ENCODE measurements at places on chromosomes 12 and 14. TPM values are rescaled to one million over a fixed set of nuclear protein-coding genes. Genes with fewer than 3 reads are reported as not detected.
A peak's percentile ranks its signal among the peaks of the same experiment; 100 is the strongest.

DNA sequence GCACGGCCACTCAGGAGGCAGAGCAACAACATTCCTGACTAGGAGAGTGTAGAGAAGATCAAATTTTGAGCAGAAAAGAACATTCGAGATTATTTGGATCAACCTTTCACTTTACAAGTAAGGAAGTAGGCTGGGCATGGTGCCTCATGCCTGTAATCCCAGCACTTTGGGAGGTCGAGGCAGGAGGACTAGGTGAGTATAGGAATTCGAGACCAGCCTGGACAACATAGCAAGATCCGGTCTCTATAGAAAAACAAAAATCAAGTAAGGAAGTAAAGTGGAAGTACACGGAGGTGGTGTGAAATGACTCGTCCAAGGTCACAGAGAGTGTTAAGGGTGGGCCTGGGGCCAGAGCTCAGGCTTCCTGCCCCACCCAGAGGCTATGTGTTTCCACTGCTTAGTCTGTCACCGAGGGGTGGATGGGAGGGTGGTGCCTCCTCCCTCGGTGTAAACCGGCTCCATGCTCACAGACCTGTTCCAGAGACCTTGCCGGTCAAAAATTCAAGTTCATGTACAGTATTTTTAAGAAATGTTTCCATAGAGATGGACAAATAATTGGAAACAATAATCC lies 51.9 kb downstream of the MAP1LC3B2 start:
- DNase-seq = peak; percentile 21

CCDC175 gene
- not detected for total RNA-seq

TGM1 gene
- total RNA-seq = 4.5 TPM

DNA sequence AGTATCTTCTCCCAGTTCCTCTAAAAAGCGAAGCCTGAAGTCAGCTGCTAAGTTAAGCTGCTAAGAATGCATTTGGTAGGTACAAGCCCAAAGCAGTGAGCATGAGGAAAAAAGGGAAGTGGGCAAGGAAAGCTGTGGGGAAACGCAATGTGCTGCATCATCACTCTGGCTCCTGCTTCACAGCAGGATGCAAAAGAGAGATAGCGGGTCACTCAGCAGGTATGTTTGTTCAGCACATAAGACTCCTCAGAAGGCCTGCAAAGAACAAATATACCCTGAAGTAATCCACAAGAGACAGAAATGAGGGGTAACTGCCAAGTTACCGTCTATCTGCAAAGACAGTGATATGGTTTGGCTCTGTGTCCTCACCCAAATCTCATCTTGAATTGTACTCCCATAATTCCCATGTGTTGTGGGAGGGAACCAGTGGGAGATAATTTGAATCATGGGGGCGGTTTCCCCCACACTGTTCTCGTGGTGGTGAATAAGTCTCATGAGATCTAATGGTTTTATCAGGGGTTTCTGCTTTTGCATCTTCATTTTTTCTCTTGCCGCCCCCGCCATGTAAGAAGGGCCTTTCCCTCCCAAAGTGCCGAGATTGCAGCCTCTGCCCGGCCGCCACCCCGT lies 127.4 kb upstream of the EGLN3 start:
- DNase-seq = no peak

GRCh38 chr12:49627752-49628360 lies 4.5 kb downstream of the PRPF40B start:
- DNase-seq = no peak

DNA sequence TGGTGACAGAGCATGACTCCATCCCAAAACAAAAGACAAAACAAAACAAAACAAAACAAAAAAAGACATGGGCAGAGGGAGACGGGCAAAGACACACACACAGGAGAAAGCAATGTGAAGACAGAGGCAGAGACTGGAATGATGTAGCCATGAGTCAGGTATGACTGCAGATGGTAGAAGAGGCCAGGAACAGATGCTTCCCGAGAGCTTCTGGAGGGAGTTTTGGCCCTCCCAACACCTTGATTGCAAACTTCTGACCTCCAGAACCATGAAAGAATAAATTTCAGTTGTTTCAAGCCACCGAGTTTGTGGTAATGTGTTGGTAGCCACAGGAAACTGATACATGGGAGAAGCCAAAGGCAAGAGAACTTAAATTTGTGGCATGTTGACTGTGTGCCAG lies 27.1 kb downstream of the VWF start:
- no peak for DNase-seq

ASPG gene
- total RNA-seq = not detected

CFAP251 gene
- total RNA-seq = 3.8 TPM

- DNase-seq = no peak
Observed at GRCh38 chr14:70893858-70894291, 13.4 kb upstream of the PCNX1 start.

DNA sequence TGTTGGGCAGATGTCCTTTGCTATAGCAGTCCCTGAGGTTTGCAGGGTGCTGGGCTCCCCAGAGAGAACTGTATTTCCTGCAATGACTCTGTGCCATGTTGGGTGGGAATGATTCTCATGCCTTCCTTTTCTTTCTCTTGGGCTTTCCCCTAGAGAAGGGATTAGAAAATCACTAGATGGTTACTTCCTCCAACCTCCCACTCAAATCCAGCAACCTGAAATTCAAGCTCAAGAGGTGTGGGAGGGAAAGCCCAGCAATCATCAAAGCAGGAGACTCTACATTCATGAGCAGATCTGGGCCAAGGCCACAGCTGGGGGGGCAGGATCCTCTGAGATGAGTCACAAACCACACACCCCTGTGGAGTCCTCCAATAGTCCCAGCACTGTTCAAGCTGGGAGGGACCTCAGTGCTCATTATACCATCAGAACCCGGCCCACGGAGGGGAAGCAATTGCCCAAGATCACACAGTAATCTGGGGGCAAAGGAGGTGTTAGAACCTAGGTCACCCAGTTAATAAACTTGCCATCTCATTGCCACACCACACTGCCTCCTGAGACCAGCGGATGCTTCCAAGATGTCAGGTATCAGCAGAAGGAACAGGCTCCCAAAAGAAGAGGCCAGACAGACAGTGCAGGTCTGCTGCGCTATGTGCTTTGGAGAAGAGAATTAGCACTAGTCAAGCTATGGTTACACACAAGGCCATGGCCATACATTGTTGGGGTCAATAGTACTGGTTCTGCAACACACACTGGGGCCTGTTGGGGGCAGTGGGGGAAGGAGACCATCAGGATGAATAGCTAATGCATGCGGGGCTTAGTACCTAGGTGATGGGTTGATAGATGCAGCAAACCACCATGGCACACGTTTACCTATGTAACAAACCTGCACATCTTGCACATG lies 65.7 kb downstream of the TTC9 start:
- DNase-seq = peak; percentile 81

GRCh38 chr12:52865090-52865944 lies 16.5 kb upstream of the KRT78 start:
- DNase-seq = peak; percentile 78

TSPAN11 gene
- total RNA-seq = not detected

DNA sequence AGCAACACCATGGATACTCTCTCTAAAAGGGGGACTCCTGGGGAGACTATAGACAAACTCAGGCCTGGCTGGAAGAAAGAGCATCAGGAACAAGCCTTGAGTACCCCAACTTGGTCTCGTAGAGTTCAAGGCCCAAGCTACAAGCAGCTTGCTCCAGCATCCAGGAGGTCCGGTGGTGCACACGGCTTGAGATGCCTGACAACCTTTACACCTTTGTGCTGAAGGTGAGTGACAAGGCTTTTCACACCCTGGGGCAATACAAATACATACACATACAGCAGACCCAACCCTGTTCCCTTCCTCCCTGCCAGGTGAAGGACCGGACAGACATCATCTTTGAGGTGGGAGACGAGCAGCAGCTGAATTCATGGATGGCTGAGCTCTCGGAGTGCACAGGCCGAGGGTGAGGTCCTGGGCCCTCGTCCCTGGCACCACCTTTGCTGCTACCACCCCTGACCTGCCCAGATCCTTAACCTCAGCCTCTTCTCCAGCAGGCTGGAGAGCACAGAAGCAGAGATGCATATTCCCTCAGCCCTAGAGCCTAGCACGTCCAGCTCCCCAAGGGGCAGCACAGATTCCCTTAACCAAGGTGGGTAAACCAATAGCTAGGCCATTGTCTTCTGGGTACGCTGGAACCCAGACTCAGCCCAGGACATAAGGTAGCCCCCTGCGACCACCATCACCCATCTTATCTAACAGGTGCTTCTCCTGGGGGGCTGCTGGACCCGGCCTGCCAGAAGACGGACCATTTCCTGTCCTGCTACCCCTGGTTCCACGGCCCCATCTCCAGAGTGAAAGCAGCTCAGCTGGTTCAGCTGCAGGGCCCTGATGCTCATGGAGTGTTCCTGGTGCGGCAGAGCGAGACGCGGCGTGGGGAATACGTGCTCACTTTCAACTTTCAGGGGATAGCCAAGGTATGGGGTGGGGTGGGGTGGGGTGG lies 41.2 kb downstream of the SH2B3 start:
- DNase-seq = no peak

GRCh38 chr14:59831121-59831730 lies 39.4 kb downstream of the RTN1 start:
- DNase-seq = no peak

PDZRN4 gene
- not detected for total RNA-seq

DNA sequence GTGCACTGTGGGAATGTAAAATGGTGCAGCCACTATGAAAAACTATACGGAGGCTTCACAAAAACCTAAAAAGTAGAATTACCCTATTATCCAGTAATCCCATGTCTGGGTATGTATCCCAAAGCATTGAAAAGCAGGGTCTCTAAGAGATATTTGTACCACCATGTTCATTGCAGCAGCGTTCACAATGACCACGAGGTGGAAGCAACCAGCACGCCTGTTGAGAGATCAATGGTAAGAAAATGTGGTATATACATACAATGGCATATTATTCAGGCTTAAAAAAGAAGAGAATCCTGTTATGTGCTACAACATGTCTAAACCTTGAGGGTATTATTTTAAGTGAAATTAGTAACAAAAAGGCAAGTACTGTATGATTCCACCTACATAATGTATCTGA lies 910 bp upstream of the NOPCHAP1 start:
- peak; percentile 9 for DNase-seq

GRCh38 chr14:64688811-64689281 lies 15.4 kb upstream of the PLEKHG3 start:
- DNase-seq = no peak
